T-helper 2 cell treated with Interferon-gamma antibody and Interleukin-4, amounts not matched to agents 5 μg/mL and 100 μg/mL, for 36 hours (primary cell): ENCODE measurements at places on chromosomes 5 and 9.

- no peak overlapping the region for H3K4me3 ChIP-seq
- no peaks in the 10 kb centered on the region for H3K4me1 ChIP-seq
Measured at GRCh38 chr9:98935071-98935505, 8.6 kb upstream of the COL15A1 start.

GRCh38 chr9:127837346-127837745, 17.1 kb downstream of the ENG start:
- no peak for DNase-seq
- H3K27ac ChIP-seq = no peak overlapping the region
- peaks cover 1% of the 10 kb centered on the region for H3K4me1 ChIP-seq
- no peak overlapping the region for H3K4me3 ChIP-seq
- H3K27me3 ChIP-seq = no peaks in the 10 kb centered on the region
- H3K36me3 ChIP-seq = no peaks in the 10 kb centered on the region

- no peak for DNase-seq
- H3K27ac ChIP-seq = no peak overlapping the region
- no peaks in the 10 kb centered on the region for H3K4me1 ChIP-seq
- no peak overlapping the region for H3K4me3 ChIP-seq
- no peaks in the 10 kb centered on the region for H3K36me3 ChIP-seq
- H3K27me3 ChIP-seq = no peaks in the 10 kb centered on the region
Measured at GRCh38 chr5:125232779-125233230, 486.4 kb upstream of the ZNF608 start.

DNA sequence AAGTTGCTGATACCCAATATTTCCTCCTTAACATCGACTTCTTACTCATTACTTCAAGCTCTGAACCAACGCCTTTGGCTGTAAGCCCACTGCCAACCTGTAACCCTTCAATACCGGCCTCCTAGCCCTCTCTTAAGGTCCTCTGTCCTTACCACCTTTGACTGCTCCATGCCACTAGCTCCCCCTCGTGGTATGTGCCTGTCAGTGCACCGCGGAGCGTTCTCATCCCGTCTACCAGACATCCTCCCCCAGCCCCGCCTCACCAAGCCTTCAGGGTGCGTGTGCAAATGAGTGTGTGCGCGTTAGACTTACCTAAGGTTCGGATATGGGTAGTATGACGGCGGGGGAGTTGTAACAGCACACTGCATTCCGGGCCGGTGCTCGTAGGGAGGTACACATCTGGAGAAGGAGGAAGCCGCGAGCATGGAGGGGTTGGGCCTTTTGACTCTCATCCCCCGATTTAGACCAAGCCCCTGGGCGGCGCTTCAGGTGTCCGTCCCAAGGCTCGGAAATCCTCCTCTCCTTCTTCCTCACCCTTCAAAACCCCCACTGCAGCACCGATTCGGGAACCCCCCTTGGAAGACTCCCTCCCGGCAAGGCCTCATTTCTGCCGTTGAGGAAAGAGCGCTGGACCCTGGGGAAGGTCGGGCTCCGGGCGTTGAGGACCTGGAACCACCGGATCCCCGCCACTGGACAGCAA, 2.8 kb upstream of the MYORG start:
- DNase-seq = peak; percentile 88
- H3K27me3 ChIP-seq = peaks cover 3% of the 10 kb centered on the region
- peaks cover 32% of the 10 kb centered on the region for H3K4me1 ChIP-seq
- H3K27ac ChIP-seq = peak overlapping the region; percentile 77
- H3K4me3 ChIP-seq = peak overlapping the region; percentile 86

GRCh38 chr5:167726642-167727041, 564.8 kb upstream of the WWC1 start:
- H3K36me3 ChIP-seq = no peaks in the 10 kb centered on the region
- peaks cover 2% of the 10 kb centered on the region for H3K4me1 ChIP-seq
- no peaks in the 10 kb centered on the region for H3K27me3 ChIP-seq

DNA sequence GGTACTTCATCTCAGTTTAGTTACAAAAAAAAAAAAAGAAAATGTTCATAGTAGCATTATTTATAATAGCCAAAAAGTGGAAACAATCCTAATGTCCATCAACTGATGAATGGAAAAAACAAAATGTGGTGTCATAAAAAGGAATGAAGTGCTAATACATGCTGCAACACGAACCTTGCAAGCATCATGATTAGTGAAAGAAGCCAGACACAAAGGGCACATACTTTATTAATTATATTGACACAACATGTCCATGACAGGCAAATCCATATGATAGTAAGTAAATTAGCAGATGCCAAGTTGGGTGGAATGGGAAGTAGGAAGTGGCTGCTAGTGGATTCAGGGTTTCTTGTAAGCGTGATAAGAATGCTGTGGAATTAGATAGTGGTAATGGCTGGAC, 54.2 kb downstream of the PCDHGC5 start:
- DNase-seq = no peak
- H3K27ac ChIP-seq = no peak overlapping the region
- no peaks in the 10 kb centered on the region for H3K27me3 ChIP-seq
- no peak overlapping the region for H3K4me3 ChIP-seq
- no peaks in the 10 kb centered on the region for H3K4me1 ChIP-seq

DNA sequence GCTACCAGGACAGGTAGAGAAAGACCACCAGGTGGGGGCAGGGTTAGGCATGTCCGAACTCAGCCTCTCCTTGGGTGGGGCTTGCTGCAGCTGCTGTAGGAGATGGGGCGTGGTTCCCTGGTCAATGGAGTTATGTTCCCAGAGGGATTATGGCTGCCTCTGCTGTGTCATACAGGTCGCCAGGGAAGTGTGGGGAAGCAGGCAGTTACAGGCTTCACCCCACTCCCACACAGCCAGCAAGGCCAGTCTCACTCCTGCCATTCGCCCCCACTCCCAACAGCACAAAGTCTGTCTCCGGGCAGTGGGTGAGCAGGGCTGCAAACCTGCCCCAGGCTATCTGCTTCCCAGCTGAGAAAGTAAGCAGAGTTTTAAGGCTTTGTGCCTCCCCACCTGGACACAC, 20.0 kb upstream of the CEP72 start:
- H3K27ac ChIP-seq = no peak overlapping the region
- H3K36me3 ChIP-seq = no peaks in the 10 kb centered on the region
- no peaks in the 10 kb centered on the region for H3K4me1 ChIP-seq
- peaks cover 48% of the 10 kb centered on the region for H3K27me3 ChIP-seq
- no peak overlapping the region for H3K4me3 ChIP-seq
